Small intestine (tissue), 16 donors: ENCODE measurements at places on chromosomes 1 and 21.
A peak's percentile ranks its signal among the peaks of the same experiment; 100 is the strongest.

DNA sequence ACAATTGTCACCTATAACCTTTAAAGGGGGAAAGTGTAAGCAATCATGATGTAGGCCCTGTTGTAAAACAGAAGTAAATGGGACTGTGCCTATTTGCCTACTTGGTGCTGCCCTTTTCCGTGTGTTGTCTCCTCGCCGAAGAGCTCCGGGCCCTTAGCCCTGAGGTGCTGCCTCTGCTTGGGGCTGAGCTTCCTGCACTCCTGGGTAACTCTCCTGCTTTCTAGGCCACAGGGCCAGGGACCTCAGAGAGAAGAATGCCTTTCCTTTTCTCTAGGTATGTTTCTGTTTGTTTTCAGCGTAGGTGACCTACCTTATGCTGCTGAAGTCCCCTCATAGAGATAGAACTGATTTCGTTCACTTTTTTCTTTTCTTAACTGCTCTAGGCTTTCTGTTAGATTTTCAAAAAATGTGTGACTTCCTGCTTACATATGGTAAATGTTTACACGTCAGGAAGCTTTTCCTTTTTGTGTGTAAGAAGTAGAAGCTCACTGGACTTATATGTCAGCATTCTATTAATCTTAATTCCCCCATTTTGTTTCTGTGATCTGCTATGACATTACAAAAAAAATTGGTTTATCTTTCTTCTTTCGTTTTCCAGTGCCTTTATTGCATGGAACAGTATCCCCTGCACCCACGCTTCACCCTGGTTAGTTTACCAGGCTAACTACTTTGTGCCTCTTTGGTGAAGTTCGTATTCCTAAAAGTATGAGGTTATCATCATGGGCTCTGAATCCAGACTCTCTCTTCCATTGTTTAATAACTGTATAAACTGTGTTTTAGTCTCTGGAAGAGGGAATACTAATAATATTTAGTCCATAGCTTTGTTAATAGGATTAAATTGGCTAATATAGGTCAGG, 61.7 kb downstream of the ITSN1 start:
- DNase-seq: peak; percentile 39

GRCh38 chr1:87436534-87436933, 107.9 kb downstream of the LMO4 start:
- DNase-seq: no peak

- no peak for DNase-seq
Observed at GRCh38 chr1:86778569-86779239, 74.3 kb downstream of the SH3GLB1 start.

GRCh38 chr1:160409486-160409885, 9.1 kb downstream of the VANGL2 start:
- DNase-seq: no peak

DNA sequence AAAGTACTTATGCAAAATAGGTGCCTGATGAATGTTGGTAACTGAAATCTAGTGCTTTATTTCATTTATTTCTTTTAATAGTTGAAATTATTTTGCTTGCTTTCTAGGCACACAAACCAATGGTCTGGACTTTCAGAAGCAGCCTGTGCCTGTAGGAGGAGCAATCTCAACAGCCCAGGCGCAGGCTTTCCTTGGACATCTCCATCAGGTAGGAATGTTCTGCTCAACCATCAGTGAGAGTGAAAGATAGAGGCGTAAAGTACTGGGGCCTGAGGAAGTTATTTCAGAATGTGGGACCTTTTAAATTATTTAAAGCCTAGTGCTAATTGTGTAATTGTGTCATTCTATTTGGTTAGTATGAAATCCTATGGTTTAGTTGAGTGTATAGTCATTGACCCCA, 144.7 kb downstream of the POU2F1 start:
- DNase-seq: no peak
